ENCODE measurements at places on chromosomes 1 and 21. TPM values are rescaled to one million over a fixed set of nuclear protein-coding genes. Genes with fewer than 3 reads are reported as not detected.

Gene CLIC6
- 0.14 TPM for polyA plus RNA-seq

Gene C8B
- not detected for polyA plus RNA-seq

Gene PYGO2
- polyA plus RNA-seq = 63.7 TPM

Gene HPDL
- 9.4 TPM for polyA plus RNA-seq

Gene PEAR1
- 2.2 TPM for polyA plus RNA-seq

Gene HSD3B2
- polyA plus RNA-seq = not detected

Gene OLFML2B
- polyA plus RNA-seq = 3.4 TPM

Gene MLLT11
- polyA plus RNA-seq = 145 TPM

Gene IFI6
- 164 TPM for polyA plus RNA-seq

Gene CHRNB2
- polyA plus RNA-seq = 20.1 TPM

Gene FCRL2
- not detected for polyA plus RNA-seq

Gene TRIM63
- 0.54 TPM for polyA plus RNA-seq

Gene ACOT11
- polyA plus RNA-seq = 3.2 TPM

Gene KCNE2
- not detected for polyA plus RNA-seq

Gene GBP7
- not detected for polyA plus RNA-seq
